ENCODE measurements at places on chromosomes 5 and 9.
A peak's percentile ranks its signal among the peaks of the same experiment; 100 is the strongest.

GRCh38 chr5:17477043-17477442 is 21.0 kb upstream of the TAF11L2 start:
- no peak for DNase-seq

DNA sequence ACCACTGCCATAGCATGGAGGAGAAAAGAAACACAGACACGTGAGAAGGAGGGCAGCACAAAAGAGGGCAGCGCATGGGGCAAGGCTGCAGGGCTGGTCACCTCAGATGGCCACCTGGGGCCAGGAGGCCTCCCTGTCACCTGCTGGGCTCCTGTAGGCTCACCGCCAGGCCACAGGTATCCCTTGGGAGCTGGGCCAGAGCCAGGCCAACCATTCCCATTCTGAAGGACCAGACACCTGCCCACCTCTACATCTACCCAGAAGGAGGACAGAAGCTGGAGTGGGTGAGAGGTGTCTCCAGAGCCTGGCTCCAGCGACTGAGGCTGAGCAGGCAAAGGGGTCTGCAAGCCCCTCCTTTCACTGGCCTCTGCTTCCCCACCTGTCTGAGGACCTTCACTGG is 103.1 kb downstream of the PAX5 start:
- no peak for DNase-seq

DNA sequence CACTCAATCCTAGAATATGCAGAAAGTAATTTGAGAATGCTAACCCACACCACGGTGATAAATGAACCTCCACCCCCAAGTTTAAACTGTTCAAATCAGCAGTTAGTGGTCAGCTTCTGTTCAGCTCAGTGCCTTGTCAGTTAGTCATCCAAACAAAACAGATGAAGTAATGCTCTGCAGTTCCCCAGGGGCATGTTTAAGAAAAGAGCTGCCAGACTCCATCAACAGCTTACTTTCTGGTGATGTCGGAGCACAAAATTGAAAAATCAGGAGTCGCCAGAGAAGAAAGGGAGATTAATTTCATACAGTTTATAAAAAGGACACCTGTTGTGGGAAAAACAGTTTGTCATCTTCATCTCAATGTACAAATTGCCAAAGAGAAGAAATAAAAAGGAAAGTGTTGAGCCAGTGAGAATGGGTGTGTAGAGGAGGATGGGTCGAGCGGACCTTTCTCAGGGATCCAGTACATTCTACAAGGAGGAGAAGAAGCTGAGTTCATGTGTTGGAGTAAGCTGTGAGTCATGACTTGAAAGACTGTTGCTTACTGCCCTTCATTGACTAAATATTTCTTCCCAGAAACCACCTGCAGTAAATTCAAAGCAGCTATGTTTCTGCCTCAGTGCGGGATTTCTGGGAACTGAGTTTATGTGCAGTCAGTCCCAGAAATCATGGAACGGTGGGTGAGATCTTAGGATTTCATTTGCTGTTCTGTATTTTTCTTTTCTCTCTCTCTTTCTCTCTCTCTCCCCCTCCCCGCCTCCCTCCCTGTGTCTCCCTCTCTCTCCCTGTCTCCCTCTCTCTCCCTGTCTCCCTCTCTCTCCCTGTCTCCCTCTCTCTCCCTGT is 13.7 kb downstream of the TRIO start:
- peak; percentile 46 for DNase-seq

DNA sequence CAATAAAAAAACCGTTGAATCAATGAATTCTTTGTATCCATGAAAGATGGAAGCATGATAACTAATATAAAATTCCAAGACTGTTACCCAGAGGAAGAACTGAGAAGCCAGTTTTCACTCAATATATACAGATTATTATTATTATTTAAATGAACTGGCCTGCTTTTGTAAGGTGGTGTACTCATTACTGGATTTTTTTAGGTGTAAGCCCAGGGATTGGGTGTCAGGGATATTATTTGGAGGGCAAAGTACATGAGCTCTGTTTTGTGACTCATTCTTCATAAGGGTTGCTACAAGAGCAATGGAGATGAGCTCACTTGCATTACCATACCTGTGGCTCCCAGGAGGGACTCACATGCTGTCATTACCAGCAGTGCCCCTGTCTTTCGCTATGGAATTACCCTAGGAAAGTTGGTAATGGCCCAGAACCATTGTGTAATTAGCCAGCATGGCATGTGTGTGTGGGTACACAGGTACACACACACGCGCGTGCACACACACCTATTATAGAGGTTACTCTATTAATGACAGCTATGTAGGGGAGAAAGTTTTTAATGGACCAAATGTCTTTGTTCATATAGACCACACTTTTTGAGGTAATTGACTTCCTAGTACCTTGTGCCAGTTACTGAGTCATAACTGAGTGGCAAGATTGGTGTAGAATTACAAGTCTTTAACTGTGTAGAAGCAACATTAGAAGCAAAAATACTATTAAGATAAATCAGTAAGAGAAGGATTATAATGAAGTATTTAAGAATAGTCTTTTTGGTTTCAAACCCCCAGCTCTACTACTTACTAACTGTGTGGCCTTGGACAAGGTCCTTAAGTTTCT is 143.4 kb downstream of the GDNF start:
- DNase-seq, result no peak

DNA sequence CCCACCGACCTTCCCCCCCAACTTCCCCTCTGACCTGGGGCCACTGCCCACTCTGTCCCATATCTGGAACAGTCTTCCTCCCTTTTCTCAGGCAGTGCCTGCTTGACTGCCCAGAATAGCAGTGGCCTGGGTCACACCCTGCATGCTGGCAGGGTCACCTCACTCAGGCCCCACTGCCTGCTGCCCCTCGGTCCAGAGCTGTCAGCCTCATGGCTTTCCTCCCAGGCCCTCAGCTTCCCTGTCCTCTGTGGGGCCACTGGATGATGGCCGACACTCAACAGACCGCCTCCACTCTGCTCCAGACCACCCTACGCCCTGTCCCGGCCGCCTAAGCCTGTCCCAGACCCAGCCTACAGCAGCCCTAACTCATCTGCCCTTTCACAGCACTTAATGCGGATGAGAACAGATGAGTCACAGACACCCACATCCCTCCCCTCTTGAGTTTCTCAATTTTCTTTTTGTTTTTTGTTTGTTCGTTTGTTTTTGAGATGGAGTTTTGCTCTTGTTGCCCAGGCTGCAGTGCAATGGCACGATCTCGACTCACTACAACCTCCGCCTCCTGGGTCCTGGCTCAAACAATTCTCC is 5.9 kb downstream of the PNPLA7 start:
- DNase-seq, result no peak

- no peak for DNase-seq
Observed at GRCh38 chr5:71891856-71892255, 172.8 kb downstream of the CARTPT start.

DNA sequence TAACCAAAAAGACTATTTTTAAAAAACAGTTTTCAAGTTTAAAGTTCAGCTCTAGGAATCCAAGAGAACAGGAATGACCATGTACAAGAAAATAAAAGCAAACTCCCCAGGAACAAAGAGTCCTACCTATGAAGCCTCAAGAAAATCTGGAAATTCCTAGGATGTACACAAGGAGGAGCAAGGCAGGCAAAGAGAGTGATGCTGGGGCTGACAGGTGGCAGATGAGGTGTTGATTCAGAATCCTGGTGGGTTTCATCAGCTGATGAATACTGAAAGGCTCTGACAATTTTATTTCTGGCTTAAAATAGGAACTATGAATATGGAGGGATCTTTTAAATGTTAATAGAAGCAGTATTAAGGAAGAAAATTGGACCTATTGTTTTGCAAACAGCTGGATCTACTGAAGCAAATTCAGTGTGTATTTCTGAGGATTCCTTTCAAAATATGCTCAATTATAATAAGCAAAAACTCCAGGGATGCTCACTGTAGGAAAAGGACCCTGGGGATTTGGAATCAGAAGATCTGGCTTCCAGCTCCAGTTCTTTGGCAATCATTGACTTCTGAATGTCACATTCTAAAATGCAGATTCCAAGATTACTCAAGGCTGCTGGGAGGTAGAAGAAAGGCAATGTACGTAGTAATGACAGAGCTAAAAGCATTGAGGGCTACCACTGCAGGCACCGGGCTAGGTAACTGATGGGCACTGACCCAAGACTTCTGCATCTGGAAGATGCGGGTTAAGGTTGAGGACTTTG is 28.0 kb upstream of the SH3RF2 start:
- DNase-seq, result no peak

- DNase-seq, result no peak
Observed at GRCh38 chr9:99167119-99167518, 54.6 kb downstream of the ALG2 start.

DNA sequence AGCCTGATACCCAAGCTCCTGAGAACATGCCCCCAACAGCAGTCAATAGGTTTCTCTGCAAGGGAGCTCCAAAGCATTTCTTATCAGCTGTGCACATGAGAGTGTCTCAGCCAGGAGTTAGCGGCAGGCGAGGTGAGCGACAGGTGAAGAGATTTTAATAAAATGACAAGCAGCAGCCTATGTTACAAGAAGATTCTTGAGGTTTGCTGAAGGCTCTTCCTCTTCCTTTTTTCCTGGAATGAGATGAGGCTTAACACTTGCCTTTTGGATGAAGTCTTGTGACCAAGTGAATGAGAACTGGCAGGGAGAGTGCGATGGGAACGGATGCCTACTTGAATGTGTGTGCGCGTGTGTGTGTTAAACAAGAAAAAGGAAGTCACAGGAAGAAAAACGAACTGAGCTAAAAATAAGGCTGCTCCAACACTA is 76.1 kb downstream of the SHB start:
- DNase-seq, result peak; percentile 21

Data from GF-D8 (cell line).